ENCODE measurements at places on chromosomes 3 and 15. TPM values are rescaled to one million over a fixed set of nuclear protein-coding genes. Genes with fewer than 3 reads are reported as not detected.

EXD1 gene
- total RNA-seq, result not detected

GOLGA6L9 gene
- 0.60 TPM for total RNA-seq

GPR160 gene
- total RNA-seq, result 1.7 TPM

SPG21 gene
- 69.6 TPM for total RNA-seq

TBC1D23 gene
- 25.1 TPM for total RNA-seq

MAGEL2 gene
- not detected for total RNA-seq

CCRL2 gene
- total RNA-seq, result 0.40 TPM

CISH gene
- total RNA-seq, result 0.20 TPM

RAB43 gene
- 90.9 TPM for total RNA-seq

GOLGA6L7 gene
- total RNA-seq, result not detected

SNTN gene
- total RNA-seq, result not detected

IL17RE gene
- under 0.01 TPM for total RNA-seq

EPHB3 gene
- total RNA-seq, result 0.60 TPM

NMB gene
- 4.6 TPM for total RNA-seq

PLA2G4E gene
- total RNA-seq, result not detected

WDR72 gene
- total RNA-seq, result not detected

C3orf49 gene
- total RNA-seq, result not detected

ATP13A4 gene
- total RNA-seq, result under 0.01 TPM

GOLGA8Q gene
- 0.22 TPM for total RNA-seq
